NCI-H1436 treated with DMSO at 0.1 percent for 48 hours (cell line): ENCODE measurements at places on chromosomes 1 and 21.

DNA sequence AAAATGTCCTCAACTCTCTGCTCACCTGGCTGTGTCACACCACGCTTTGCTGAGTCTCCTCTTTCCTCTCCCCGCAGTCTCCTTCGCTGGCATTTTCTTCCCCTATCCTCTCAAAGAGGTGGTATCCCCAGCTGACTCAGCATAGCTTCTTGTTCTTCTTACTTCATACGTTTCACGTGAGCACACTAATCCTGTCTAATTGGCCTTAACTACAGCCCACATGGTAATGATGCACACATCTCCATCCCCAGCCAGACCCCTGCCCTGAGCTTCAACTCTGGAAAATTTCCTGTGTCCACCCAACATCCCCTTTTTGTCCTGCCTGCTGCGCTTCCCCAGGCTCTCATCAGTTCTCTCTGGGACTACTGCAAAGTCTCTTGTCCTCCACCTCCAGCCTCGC lies 169.8 kb downstream of the TTLL7 start:
- no peak for DNase-seq

DNA sequence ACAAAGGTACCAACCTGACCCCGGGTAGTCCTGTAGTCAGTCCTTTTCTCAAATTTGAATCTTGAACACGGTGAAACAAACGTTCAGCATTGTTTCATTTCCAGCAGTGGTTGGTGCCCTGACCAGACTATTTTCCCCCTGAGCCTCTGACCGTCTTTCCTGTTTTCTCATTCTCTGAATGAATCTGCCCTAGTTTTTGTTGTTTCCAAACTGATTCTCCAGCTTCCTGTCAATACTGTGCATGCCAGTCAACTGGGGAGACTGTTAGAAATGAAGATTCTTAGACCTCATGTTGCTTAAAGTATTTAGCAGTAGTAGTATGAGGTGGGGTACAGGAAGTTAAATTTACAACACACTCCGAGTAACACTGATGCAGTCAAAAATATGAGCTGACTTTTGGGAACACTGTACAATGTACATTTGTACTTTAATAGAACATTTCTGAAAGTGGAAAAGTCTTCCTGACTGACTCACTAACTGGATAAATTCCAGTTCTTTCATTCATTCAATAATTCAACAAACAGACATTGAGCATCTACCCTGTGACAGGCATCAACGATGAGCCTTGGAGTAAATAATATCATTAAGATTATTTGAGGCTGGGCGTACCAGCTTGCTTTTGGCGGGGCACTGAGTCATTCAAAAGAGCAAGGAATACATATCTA lies 26.0 kb upstream of the ZRANB2 start:
- DNase-seq, result no peak

- DNase-seq, result no peak
These were observed 113.8 kb upstream of the KCNK1 start for GRCh38 chr1:233500106-233500505.

DNA sequence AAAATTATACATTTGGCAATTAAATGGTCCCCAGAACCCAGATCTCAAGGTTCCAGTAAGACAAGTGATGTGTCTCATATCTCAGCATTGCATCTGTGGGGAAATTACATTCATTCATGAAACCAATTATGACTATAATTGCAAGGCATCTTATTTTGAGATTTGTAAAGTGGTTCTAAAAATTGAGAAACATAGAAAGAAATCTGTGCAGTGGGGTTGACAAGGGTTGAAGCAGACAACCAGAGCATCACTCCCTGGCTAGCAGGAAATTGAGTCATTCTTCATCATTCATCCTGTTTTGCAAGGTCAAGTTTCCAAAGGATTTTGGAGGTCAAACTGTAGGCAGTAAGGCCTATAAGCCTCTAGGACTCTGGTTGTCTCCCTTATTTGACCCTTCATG lies 25.1 kb upstream of the MROH9 start:
- DNase-seq, result no peak

DNA sequence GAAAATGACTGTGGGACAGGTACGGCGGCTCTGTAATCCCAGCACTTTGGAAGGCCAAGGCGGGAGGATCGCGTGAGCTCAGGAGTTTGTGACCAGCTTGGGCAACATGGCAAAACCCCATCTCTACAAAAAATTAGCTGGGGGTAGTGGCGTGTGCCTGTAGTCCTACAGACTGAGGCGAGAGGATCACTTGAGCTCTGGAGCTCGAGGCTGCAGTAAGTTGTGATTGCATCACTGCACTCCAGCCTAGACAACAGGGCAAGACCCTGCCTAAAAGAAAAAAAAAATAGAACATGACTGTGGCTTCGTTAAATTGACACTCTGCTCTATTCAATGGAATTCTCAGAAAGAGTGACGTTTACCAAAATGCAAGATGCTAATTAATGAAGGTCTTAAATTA lies 3.9 kb upstream of the DBT start:
- DNase-seq, result no peak

DNA sequence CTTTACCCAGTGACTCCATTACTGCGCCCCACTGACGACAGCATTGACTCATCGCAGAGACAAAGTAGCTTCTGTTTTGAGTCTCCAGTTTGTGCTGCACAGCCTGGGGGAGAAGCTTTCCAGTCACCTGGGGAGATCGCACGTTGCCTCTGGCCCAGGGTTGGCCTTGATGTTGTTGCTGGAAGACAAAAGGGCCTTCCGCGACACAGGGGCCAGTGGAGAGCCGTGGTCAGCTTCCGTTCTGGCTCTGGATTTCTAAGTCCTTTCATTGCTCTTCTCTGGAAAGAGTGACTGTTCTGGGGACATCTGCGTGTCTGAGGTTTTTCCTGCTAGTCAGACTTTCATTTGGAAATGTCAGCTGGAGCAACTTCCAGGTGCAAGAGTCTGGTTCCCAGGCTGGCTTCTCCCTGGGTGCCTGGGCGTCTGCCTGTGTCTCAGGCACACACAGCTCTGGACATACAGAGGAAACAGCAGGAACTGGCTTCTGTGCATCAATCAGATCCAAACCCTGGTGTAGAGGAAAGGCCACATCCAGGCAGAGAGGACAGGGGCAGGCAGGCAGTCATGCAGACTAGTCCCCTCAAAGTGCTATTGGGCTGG lies 257.0 kb downstream of the SIPA1L2 start:
- DNase-seq, result no peak

GRCh38 chr21:41142051-41142795 lies 25.7 kb upstream of the BACE2 start:
- no peak for DNase-seq

GRCh38 chr21:29075706-29076466 lies 2.4 kb upstream of the CCT8 start:
- no peak for DNase-seq
